ENCODE measurements at places on chromosomes 11 and 22.

GRCh38 chr22:37404091-37404490 is 23.2 kb downstream of the ELFN2 start:
- DNase-seq, result no peak

DNA sequence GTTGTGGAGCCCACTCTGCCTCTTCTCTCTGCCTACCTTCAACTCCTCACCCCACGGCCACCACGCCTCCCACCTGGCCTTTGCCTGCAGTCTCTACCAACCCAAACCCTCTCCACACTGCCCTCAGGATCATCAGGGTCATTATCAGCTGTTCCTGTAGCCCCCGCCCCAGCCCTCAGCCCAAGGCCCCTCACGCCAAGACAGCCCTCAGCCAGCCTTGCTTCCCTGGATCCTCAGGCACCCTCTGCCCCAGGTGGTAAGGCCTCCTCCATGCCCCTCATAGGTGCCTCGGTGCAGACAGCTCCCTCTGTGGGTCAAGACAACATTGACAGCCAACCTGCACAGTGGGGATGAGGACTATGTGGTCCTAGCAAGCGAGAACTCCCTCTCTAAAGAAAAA is 1.7 kb downstream of the SBF1 start:
- DNase-seq, result peak; percentile 35

GRCh38 chr11:123250892-123251656 is 56.0 kb upstream of the CLMP start:
- no peak for DNase-seq

GRCh38 chr22:31586137-31586920 is 75.7 kb downstream of the PISD start:
- peak; percentile 84 for DNase-seq

- peak; percentile 56 for DNase-seq
Measured at GRCh38 chr11:16960250-16960649, 54.0 kb downstream of the PLEKHA7 start.

GRCh38 chr22:22995166-22995565 is 75.2 kb upstream of the GNAZ start:
- DNase-seq, result no peak

GRCh38 chr11:67374571-67375281 is 1.3 kb upstream of the CLCF1 start:
- DNase-seq, result no peak

DNA sequence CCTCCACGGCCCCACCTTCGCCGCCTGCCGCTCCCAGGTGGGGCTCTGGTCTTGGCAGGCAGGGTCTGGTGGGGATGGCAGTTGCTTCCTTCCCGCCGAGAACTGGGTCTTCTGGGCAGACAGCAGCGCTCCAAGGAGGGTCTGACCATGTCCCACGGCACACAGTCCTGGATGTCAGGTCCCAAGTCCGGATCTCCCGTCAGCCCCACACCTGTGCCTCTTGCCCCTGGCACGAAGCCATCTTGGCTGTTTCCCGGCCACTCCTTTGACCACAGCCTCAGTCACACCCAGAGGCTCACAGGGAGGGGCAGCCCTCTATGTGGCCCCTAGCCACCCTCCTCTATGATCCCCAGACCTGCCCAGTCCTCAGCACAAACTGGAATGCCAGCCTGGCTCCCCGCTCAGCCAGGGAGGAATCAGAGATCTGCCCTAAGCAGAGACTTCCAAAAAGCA is 14.3 kb downstream of the MUC5B start:
- DNase-seq, result no peak

GRCh38 chr11:17986007-17986710 is 26.7 kb downstream of the SERGEF start:
- no peak for DNase-seq

- no peak for DNase-seq
Measured at GRCh38 chr11:37688456-37688855, 1090.4 kb upstream of the RAG2 start.

GRCh38 chr22:18095101-18095805 is 15.4 kb upstream of the TUBA8 start:
- no peak for DNase-seq

- DNase-seq, result peak; percentile 42
Measured at GRCh38 chr11:3345736-3346135, 33.2 kb downstream of the ZNF195 start.

DNA sequence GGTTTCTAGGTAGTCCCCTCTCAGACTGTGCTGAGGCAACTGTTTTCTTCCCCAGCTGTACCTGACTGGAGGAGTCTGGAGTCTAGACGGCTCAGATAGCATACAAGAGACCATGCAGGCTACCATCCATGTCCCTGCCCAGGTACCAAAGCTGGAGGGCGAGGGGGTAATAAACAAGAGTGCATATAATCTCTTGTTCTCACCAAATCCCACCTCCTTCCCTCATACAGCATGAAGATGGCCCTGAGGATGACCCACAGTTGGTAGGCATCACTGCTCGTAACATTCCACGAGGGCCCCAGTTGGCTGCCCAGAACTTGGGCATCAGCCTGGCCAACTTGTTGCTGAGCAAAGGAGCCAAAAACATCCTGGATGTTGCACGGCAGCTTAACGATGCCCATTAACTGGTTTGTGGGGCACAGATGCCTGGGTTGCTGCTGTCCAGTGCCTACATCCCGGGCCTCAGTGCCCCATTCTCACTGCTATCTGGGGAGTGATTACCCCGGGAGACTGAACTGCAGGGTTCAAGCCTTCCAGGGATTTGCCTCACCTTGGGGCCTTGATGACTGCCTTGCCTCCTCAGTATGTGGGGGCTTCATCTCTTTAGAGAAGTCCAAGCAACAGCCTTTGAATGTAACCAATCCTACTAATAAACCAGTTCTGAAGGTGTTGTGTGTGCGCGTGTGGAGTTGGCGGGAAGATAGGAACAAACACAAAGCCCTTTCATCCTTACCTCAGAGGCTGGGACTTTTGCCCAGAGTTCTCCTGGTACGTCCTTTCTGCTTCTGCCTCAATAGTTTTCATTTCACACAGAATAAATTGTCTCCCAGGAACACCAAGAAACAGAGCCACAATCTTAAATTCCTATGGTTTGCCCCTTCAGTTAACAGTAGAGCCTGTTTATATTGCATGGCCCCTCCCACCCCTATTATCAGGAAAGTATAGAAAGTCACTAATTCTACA is 8.5 kb downstream of the HMBS start:
- peak; percentile 43 for DNase-seq

- DNase-seq, result no peak
Measured at GRCh38 chr11:37857726-37858125, 1259.7 kb upstream of the RAG2 start.

GRCh38 chr22:18045794-18046193 is 21.4 kb upstream of the MICAL3 start:
- no peak for DNase-seq

- DNase-seq, result no peak
Measured at GRCh38 chr11:6889835-6890234, 2.5 kb downstream of the OR2D2 start.

DNA sequence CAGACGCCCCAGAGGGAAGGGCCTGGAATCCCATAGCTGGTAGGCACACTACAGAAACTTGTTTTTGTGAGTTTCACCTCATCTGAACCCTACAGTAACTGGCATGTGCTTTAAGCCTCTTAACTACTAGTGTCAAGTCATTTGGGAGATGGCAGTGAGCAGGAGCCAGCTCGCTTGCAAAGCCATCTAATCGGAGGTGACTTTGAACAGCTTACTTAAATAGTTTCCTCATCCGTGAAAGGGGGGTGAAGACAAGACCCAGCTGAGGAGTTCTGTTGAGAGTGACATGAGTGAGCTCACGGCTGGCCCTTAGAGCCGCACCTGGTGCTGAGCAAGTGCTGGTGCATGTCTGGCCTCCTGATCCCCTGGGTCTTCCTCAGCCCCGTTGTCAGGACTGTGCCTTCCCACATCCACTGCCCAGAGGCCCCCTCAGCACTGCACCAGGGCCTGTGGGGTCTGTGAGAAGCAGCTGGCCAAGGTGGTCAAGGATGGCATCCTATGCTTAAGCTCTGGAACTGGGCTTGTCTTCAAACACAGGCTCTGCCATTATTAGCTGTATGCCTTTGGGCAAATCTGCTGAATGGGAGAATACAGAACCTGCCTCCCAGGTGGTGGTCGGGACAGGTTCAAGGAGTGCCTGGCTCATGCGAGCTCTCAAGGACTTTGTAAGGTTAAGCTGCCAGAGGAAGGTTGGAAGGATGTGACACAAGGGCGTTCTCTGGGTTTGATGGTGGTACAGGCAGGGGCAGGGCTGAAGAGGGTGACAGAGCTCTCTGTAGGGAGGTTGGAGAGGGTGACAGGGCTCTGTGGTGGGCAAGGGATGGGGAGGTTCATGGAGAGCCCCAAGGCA is 27.3 kb downstream of the INCENP start:
- no peak for DNase-seq

- DNase-seq, result no peak
Measured at GRCh38 chr11:90391756-90392155, 168.9 kb upstream of the CHORDC1 start.

- DNase-seq, result no peak
Measured at GRCh38 chr11:44949160-44950030, 1.3 kb downstream of the TP53I11 start.

DNA sequence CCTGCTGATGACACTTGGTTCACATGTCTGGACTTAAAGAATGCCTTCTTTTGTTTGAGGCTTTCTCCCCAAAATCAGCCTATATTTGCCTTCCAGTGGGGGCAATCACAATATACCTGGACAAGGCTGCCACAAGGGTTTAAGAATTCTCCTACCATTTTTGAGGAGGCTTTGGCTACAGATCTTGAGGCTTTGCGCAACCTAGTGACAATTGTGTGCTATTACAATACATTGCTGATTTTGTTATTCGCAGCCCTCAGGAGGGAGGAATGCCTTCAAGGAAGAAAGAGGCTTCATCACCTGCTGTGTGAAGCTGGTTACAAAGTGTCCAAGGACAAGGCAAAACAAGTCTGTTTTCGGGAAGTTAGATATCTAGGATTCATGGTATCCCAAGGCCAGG is 50.8 kb upstream of the OR4C15 start:
- no peak for DNase-seq

GRCh38 chr11:122273476-122274191 is 157.6 kb upstream of the BLID start:
- DNase-seq, result no peak

DNA sequence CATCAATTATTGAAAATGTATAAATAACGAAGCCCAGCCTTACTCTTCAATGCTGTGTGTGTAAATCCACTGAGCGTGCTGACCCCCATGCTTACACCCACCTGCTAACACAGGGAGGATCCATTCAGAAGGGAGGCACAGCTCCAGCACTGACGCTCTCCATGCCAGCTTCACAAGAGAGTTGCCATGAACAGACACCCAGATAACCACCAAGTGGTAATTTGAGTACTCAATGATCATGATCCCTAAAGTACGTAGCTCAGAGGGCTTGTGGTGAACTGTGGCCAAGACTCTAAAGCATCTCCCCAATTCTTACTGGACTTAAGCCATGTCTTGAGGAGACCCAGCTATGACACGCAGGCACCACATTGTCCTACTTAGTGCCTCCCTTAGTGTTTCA is 98.7 kb downstream of the IGLL1 start:
- no peak for DNase-seq

GRCh38 chr11:26229257-26229656 is 102.7 kb upstream of the ANO3 start:
- DNase-seq, result no peak

DNA sequence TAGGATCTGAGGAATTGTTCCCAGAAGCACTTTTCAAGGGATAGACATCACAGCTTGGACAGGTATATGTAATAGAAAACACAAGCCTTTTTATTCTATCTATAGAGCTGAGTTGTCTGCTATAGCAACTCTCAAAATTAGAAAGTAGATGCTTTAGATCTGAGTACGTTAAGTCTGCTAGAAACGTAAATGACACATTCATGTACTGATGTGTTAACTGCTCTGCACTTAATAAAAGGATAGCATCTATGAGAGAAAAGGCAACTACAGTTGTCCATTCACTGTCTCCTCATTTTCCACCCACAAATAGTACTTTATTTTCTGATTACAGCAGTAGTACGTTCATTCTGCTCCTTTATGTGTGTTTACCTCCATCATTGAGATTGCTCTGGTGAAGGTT is 6.0 kb upstream of the STT3A start:
- no peak for DNase-seq

GRCh38 chr11:126293726-126294125 is 10.1 kb upstream of the DCPS start:
- DNase-seq, result no peak

DNA sequence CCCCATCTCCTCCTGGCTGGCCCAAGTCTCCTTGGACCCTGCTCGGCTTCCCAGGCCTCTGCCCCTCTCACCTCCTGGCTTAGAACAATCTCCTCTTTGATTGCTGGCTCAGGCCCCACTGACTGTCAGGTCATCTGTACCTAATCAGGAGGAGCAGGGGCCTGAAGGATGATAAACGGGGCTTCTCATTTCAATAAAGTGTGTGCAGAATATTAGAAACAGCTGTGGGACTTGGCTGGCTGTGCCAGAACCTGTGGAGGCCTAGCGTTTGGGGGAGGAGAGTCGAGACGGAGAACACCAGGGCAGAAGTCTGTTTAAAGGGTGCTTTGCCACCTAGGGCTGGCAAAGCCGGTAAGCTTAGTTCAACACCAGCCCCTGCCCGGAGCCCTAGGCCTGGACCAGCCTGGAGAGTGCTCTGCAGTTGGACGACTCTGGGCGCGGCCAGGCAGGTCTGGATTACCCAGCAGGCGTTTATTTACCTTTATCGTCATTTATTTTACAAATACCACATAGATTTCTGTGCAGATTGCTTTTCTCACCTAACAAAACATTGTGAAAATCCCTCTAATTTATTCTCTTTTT is 10.1 kb upstream of the VSIG10L2 start:
- DNase-seq, result no peak

DNA sequence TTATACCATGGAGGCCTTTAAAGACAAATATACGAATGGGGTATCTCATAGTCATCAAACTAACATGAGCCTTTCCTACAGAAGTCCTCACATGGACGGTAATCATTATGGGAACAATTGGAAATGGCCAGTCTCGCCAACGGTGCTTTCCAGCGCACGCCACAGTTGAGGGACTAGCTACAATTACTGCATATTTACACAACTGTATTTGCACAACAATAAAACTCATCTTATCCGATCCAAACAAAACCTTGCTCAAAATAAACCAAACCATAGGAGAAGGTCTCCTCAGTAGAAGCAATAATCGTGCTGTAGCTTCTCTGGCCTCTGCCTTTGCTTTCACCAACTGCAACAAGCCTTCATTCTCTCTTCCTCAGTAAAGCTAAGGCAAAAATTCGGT is 5.9 kb downstream of the CADM1 start:
- DNase-seq, result no peak

DNA sequence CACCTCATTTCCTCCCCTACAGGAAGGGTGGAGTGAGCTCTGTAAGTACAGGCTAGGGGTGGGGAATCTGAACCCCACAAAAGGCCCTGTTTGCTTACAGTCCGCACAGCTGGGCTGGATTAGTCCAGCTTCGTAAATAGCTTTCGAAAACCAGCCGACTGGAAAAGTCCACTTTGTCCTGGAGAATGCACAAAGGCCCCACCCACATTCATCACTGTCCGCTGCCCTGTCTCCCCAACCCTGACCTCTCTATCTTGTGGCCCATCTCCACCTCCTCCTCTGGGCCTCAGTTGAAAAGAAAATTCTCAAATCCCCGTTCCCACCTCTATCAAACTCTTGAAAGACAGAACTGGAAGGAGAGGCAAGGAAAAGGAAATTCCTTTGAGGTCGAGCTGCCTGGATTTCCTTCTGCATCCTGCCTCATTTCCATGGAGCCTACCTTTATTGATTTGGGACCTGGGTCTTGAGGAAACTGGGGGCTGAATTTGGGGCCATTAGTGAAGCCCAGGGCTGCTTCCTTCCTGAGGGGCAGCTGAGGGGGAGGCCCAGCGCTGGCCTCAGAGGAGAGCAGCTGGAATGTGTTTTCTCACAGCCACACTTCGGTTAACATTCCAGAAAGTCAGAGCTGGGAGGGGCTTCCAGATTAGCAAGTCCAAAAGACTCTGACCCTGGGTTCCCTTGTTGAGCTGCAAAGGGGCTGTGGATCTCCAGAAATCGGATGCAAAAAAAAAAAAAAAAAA is 147.6 kb downstream of the FBXO7 start:
- peak; percentile 89 for DNase-seq

Measured in HepG2 (cell line).